ENCODE measurements at places on chromosomes 1 and 21.

DNA sequence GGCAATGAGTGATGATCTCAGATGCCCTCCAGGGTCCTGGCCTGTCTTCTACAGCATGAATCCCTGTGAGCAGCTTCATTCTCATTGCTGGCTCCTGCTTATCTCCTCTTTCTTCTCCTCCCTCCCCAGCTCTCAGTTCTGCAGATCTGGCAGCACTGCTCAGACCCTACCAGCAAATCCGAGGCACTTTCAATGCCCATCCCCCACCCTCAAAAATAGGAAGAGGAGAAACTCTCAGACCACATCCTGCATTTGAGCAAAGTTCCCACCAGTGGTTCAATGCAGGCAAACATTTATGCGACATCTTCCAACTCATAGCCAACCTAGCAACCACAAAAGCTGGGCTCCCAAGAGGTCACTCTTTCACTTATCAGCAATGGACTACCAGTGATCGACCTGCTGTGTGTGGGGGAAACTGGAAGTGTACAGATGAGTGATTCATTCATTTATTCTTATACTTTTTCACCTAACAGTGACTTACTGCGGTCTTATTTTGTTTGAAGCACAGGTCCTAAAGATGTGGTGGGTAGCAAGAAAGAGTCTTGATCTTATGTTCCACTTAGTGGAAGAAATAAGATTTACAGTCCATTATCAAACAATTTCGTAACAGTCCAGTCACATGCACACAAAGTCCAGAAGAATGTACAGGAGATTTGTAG, 5.8 kb upstream of the CHI3L2 start:
- no peak for DNase-seq

- peak; percentile 14 for DNase-seq
Observed at GRCh38 chr21:16002874-16003466, 273.2 kb downstream of the USP25 start.

DNA sequence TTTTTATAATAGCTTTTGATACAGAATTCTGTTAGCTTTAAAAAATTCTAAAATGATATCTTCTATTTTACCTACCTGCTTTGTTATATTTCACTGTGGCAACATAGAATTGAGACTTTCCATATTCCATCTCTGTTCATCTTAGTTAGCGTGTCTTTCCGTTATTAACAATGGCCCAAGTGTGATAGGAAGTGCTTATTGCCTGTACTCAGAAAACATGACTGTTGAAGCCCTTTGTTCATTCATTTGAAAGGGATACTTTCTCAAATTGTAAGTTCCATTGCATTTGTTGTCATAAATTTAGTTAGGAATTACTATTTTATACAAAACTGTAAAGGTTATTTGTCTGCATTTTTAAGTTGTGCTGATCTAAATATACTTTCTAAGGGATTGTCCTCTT, 73.1 kb downstream of the LAMC1 start:
- DNase-seq, result no peak

DNA sequence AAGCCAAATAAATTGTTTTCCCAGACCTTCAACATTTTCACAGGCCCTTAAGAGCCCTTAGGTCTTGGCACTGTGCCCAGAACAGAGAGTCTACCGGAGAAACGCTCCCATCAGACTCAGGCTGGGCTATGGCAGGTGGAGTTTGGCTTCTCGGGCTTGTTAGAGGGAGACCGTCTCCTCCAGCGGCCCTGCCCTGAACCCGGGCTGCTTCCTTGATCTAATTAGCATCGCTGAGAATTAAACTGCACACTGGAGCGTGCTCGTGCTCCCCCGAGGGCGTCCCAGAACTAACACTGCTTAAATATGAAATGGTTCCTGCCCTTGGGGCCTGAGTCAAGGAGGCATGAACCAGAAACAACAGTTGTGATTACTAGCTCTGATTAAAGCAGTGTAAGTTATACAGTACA, 634.4 kb downstream of the MATN1 start:
- DNase-seq, result no peak

- DNase-seq, result no peak
Observed at GRCh38 chr1:243580072-243580471, 270.0 kb downstream of the AKT3 start.

DNA sequence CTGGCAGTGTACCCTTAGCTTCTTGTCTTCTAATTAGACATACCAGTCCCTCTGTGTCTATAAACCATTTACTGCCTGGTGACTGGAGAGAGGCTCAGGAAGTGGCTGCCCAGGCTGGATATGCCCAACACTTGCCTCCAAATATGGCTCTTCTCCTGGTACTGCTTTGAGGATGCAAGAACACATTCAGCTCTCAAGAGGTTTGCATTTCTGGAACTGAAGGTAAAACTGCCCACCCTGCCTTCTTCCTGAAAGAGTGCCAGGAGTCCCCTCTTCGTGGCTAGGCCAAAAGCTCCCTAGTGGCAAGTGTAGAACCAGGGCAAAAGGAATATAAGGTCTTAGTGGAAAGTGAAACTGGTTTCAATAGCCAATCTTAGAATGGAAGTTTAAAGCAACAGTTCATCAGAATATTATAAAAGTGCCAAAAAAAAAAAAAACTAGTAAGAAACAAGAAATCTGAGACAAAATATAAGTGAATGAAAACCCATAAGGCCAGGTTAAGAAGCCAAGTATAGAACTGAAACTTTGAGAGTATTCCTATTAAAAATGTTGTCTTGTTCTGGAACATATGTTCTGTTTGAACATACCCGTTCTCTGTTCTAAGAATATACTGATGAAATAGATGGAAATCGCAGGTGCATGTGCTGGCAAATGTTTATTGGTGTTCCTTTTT, 77.2 kb upstream of the CTTNBP2NL start:
- no peak for DNase-seq

DNA sequence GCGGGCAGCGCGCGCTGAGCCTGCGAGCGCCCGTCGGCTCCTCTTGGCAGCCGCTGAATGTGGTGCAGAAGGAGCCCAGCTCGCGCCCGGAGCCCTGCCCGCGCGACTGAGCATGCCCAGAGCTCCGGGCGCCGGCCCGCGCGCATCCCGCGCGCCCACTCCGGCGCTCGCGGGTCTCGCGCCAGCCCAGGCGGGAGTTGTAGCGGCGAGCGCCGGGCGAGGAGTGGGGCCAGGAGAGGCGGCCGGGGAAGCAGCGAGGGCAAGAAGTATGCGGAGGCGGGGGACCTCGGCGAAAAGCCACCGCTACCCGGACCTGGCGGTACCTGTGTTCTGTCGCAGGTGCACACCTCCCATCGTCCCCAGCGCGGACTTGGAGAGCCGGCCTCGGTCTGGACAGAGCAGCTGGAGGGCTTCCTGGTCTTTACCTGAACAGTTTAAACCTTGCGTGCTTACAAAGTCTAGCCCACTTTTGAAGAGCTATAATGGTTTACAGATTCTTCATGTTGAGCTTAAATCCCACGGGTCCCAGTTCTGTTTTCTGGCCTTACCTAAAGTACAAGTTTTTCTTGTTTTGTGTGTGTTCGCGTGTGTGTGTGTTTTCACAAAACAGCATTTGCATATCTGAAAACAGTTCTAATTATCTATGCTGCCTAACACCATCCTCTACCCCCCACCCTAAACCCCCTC, at the start of gene DDAH1:
TSS of gene DDAH1 (minus strand) at position 61 of the 687 bp plus-strand sequence. CDS start 114 bp downstream, outside the sequence.
- no peak for DNase-seq

GRCh38 chr1:15206418-15207030, 40.5 kb upstream of the FHAD1 start:
- DNase-seq, result no peak

DNA sequence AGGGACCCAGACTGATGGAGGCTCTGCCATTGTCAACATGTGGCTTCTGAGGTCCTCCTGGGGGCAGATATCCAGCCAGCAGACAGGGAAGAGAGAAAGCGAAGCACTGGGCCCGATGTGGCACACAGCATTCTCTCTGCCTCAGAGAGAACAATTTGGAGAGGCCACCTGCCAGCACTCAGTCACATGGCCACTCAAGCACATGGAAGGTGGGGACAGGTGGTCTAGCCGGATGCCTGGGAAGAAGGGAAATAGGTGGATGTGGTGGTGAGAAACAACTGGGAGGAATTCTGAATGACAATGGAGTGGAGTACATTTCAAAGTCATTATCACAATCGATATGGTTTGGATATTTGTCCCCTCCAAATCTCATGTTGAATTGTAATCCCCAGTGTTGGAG, 109.0 kb downstream of the UBE2U start:
- no peak for DNase-seq

DNA sequence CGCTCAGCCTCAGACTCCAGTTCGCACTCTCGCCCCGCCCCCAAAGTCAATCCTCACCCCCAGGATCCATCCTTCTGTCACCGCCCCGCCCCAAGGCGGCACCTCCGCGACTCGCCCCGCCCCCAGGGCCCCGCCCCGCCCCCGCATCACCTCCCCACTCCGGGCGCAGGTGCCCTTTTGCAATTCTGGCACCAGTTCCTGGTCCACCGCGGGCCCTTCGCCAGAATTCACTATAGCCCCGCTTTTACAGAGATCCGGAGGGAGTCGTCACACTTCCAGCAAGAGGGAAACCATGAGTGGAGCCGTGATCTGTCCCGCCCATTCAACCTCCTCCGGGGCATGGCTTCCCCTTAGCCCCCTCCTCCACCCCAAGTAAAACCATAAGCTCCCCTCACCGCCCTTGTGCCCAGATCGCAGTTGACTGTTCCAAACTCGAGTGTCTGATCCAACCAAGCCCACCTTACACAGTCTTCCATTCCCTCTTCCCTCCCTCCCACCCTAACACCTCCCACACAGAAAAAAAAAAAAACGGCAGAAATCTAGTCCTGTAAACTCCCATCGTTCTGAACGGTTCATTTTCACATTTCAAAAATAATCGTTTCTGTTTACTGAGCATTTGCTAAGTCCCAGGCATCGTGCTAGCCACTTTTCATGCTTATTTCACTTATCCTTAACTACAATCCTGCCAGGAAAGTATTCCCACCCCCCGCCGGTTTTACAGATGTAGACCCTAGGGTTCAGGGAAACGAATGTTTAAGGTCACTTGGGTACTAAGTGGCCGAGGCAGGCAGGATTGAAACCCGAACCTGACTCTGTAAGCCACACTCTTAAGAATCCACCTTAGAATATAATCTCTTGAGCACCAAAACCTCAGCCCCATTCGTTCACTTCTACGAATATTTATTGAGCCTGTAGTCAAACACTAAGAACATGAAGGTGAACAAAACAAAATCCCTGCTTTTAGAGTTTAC, 1.3 kb upstream of the DNAJC16 start:
- DNase-seq, result peak; percentile 94

DNA sequence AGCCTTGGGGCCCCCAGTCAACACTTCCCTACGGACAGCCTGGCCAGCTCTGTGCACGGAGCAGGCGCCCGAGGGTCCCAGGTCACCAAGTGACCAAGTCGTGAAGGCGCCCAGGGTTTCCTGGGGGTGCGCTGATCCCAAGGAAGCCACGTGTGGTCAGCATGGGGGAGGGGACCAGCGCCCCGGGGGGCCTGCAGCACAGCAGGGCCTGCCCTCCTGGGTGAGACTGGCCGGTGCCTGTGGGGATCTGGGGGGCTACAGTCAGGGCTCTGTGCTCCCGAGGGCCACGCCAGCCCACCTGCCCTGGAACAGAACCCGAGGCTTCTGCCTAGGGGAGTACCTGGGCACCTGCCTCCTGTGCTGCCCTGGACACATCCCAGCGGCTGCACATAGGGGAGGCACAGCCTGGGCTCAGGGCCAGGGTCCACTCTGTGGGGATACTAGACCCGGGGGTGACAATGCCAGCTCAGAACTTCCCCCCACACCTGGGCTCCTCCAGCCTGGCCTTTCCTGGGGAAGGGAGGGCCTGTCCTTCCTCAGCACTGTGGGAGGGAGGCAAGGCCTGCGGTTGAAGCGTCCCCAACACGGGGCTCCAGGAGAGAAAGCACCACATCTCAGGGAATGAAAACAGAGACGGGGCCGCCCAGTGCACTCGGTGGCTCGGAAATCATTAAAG, 6.2 kb upstream of the POFUT2 start:
- DNase-seq, result no peak

- DNase-seq, result no peak
Observed at GRCh38 chr1:215056584-215056983, 26.0 kb upstream of the KCNK2 start.

DNA sequence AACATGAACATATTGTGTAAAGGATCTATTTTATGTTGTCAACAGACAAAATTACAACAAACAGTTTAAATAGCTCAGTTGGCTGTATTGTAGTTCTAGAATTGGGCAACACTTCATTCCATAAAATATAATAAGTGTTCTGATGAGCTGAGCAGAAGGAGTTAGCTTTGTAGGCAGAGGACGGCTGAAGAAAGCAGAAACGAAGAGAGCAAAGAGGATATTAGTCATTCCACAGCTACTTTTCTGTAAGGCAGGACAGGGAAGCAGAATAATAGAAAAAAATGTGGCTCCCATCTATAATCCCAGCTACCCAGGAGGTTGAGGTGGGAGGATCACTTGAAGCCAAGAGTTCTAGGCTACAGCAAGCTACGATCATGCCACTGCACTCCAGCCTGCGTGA, 20.2 kb upstream of the IVNS1ABP start:
- DNase-seq, result no peak

DNA sequence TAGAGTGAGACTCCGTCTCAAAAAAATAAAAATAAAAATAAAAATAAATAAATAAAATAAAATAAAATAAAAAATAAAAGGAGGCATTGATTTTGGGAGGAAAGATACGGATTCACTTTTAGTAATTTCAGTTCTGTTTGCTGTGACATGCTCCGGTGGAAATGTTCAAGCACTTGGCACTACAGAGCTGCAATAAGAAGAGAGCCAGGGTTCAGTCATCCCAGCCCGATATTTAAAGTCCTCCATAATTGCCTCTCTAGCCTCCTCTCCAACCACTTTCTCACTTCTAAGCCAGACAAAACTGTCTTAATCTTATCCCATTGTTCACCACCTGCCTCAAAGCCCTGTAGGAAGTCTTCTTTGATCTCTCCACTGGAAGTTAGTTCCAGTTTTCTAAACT, 55.0 kb upstream of the MACF1 start:
- no peak for DNase-seq

DNA sequence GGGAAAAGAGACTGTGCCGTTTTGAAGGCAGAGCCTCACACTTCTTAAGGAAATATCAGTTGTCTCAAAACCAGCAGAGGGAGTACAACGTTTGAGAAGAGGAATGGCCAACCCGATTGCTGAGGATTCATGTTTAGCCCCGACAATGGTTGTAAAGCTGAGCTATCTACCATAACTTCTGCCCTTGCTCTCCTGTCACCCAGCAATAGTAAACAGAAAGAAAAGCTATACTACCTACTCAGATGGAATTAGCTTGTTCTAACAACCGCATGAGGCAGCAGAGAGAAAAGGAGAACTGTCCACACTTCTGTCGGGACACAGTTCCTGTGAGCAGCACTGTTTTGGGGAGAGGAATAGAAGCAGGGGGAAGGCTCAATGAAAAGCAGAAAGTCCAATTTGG, 91.2 kb downstream of the SLC45A1 start:
- DNase-seq, result no peak

DNA sequence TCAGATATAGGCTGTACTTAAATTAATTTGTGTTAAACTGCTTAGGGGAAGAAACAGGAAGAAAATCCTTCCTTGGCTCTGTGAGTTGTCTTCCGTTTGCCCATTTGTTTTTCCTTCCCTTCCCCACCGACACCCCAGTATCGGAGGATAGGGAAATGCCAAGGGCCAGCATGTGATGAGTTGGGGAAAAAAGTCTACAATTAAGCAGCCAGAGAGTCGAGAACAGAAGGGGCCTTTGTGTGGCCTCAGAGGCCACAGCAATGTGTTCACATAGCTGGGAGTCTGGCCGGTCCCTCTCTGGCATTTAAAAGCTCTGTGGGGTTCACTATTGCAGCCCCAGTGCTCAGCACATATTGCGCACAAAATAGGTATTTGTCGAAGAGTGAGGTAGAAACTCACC, 489.3 kb downstream of the MATN1 start:
- DNase-seq, result no peak
